Mesothelial cell of epicardium (in vitro differentiated cells): ENCODE measurements at places on chromosomes 3 and 15.
A peak's percentile ranks its signal among the peaks of the same experiment; 100 is the strongest.

GRCh38 chr3:76820481-76820880 lies 219.4 kb upstream of the ROBO2 start:
- DNase-seq = no peak

DNA sequence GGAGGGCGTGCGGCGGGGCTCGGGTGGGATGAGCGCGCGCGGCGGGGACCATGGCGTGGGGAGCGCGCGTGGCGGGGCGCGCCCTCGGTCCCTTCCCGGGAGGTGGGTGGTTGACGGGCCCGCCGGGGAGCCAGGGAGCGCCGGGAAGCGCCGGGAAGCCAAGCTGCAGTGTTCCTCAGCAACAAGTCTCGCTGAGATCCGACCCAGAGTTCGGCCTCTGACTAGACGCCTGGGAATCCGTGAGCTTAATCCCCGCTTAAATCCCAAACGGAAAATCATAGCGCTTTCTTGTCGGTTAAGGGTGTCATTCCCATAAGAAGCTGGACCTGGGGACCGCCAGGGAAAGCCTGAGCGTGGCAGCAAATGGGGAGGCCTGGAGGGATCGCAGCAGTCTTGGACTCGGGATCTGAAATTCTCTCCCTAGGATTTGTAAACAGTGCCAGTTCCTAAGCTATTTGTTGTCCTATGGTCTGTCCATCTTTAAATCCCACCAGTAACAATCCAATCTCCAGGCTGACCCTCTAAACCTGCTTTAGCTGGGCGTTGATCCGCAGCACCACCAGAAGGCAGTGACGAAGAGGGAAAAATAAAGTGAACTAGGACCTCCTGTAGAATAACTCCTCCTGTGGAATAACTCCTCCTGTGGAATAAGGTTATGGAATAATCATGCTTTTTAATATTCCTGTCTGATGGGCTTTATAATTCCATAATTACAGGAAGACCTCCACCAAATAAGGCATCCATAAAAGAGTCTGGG lies 570 bp upstream of the NEDD4 start:
- no peak for DNase-seq

- DNase-seq = no peak
Measured at GRCh38 chr3:151600783-151601182, 132.9 kb upstream of the AADACL2 start.

- DNase-seq = no peak
Measured at GRCh38 chr3:52184690-52185089, 13.3 kb upstream of the ALAS1 start.

GRCh38 chr3:136196064-136196400 lies at the start of gene MSL2:
Gene MSL2 (minus strand): TSS chr3:136196335. CDS start chr3:136195113, 1,222 bp downstream.
- no peak for DNase-seq

GRCh38 chr3:63050548-63051177 lies 175.4 kb upstream of the CADPS start:
- no peak for DNase-seq

DNA sequence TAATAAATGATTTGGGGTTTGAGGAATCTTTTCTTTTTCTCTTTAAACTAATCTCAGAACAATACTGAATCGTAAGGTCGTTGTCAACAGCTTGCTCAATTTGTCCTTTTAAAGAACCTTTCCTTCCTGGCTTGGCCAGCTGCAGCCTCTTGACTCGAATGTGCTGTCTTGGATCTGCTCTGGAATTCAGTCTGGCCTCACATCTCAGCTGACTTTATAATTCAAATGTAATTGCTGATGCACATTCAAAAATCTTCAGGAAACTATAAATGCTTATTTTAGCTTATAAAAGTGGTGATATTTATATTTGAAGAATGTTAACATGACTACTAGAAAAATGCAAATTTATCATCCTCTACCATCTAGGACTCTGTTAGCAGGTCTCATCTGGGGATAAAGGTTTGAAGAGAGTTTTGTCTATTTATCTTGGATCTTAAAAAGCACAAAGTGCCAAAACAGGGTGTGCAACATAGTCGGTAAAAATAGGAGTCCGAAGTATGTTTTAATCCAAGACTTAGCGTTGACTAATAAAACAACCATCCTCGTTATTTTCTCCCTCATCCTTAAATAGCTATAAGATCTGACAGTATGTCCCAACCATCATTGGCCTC lies 1035.2 kb downstream of the MCTP2 start:
- DNase-seq = no peak

DNA sequence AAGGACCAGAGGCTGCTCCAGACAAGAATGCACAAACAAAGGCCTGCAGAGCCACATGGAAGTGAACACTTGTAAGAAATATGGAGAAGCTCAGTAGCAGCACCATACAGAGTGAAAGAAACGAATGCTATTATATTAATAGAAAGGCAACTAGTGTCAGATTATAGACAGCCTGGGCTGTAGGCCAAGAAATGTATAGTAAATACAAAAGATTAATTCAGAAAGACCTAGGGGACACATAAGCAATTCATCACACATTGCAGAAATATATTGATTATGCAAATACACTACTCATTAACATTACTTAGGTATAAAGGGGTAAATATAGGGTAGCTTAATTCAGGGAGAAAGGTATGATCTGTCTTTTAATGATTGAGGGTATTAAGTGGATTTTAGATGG lies 69.5 kb upstream of the GUCA1C start:
- no peak for DNase-seq

DNA sequence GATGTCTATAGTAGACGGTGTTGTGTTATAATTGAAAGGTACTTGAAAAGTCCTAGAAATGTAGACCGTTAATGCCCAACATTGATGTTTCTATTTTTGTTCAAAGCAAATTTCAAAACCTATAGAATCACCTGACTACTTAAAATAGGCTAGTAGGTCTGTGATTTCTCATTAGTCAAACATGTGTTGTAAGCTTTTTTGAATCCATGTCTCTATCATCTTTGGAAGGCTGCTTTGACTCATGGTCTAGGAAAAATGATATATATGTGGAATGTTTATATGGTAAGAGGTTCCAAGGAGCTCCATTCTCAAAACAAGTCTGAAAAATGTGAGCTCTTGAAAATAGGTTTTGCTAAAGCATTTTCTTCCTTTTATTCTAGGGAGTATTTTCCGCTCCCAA lies 375.3 kb downstream of the LPP start:
- no peak for DNase-seq

GRCh38 chr15:100383302-100384107 lies 41.7 kb upstream of the ADAMTS17 start:
- no peak for DNase-seq

GRCh38 chr3:178749471-178749870 lies 213.2 kb downstream of the KCNMB2 start:
- DNase-seq = no peak

DNA sequence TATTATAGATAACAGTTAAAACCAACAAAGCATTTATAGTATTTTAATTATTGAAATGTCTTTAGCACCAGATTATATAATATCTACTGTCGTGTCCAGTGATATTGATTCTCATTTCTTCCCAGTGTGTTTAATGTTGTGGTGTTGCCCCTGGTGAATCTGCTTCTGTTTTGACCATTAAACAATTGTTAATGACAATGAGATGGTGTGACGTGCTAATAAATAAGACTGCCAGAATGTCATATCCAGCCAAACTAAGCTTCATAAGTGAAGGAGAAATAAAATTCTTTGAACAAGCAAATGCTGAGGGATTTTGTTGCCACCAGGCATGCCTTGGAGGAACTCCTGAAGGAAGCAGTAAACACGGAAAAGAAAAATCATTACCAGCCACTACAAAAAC lies 480.0 kb upstream of the ROBO1 start:
- no peak for DNase-seq

DNA sequence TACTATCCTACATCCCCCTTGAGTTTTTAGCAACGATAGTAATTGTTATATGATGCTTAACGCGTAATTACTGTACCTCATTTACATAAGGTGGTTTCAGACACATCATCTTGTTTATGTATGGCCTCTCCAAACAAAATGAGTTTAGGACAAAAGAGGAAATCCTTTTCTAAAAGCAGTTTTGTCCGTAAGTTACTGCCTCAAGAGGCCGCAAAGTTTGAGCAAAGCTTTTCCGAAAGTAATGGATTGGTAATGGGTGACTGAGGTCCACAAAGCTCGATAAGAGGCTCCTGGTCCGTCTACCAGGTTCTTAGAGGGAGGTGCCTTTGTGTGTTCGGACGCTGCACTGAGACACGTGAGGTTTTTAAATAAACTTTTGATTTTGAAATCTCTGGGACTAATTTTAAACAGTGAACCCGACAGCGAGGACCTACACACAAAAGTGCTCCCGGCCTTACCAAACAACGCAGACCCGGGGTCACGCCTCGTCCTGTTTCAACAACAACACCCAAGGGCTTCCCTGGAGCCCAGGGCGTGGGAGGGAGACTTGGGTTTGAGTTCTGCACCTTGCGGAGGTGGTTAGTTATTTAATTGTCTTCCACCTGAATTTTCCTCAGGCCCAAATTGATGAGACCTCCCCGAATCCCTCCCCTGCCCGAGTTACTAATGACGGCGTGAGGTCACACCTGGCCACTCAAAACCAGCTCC lies 456 bp upstream of the C15orf61 start:
- no peak for DNase-seq

GRCh38 chr15:78343276-78344060 lies 3.3 kb downstream of the CRABP1 start:
- no peak for DNase-seq

GRCh38 chr3:81249540-81250029 lies 511.9 kb downstream of the GBE1 start:
- no peak for DNase-seq

DNA sequence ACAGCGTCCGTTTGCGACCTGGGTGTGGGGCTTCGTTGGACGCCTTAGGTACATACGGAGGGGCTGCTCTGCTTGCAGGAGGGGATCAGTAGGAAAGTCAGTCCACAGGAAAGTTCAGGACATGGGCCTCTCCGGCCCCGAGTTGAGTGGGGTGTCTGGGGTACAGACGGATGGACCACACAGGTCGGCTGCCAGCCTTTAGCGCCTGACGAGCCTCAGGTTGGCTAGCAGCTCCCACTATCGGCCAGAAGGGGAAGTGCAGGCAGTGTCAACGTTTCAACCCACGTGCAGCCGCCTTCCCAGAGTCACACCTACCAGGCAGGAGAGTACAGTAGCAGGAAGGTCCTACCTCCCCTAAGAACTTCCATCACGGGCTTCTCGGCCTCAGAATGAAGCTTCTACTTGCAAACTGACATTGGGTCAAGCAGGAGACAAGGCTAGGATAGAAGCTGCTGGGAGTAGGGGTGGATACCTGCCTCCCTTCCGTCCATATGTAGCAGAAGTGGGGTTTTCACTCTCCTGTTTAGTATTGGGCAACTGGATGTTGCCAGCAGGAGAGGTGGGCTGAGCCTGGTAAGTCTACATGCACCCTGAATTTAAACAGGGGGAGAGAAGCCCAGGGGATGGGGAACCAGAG lies 1.8 kb upstream of the SCN5A start:
- peak; percentile 76 for DNase-seq

DNA sequence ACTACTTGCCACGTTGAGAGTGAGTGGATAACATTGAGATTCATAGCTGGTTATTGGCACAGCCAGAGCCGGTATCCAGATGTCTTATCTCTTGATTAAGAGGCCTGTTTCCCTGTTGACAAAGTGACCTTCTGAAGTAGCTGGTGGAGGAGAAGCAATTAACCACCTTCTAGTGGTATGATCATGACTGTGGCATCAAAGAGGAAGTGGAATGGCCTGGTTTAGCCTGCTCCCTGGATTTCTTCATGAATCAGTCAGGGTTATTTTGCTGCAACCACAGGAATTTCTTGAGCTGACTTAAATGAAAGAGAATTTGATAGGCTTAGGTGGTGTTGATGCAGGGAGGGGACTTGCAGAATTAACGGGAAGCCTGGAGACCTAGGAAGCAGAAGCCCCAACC lies 398.3 kb downstream of the MFSD1 start:
- no peak for DNase-seq

- no peak for DNase-seq
Measured at GRCh38 chr15:93803421-93804152, 427.8 kb upstream of the MCTP2 start.

DNA sequence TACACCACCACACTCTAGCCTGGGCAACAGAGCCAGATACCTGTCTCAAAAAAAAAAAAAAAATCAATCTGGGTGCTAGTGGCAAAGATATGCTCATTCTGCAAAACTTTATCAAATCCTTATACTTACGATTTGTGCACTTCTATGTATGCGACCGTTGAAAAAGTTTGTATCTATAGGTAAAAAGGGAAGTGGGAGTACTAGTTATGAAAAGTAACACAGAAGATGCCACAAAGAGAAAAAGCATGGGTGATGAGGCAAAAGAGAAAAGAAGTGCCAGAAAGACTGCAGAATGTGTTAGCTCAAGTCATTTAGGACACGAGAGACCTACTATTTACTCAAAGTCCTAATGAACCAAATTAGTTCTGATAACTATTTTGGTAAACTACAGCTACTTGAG lies 407.8 kb downstream of the SHQ1 start:
- DNase-seq = no peak

GRCh38 chr3:190552969-190553759 lies 39.3 kb downstream of the IL1RAP start:
- no peak for DNase-seq

DNA sequence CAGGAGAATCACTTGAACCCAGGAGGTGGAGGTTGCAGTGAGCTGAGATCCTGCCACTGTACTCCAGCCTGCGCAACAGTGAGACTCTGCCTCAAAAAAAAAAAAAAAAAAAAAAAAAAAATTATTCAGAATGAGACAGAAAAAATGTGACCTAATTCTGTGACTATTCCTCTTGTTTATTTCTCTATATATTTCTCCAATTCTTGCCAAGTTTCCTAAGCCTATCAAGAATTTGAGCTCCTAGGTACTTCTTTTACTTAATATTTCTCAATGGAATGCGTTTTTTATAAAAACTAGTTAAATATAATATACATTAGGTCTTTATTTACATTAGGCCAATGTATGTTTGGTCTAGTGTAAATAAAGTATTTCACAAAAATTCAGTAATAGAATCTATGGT lies 86.8 kb downstream of the NAALADL2 start:
- DNase-seq = no peak

GRCh38 chr3:16233806-16234205 lies 30.9 kb downstream of the DPH3 start:
- DNase-seq = no peak

DNA sequence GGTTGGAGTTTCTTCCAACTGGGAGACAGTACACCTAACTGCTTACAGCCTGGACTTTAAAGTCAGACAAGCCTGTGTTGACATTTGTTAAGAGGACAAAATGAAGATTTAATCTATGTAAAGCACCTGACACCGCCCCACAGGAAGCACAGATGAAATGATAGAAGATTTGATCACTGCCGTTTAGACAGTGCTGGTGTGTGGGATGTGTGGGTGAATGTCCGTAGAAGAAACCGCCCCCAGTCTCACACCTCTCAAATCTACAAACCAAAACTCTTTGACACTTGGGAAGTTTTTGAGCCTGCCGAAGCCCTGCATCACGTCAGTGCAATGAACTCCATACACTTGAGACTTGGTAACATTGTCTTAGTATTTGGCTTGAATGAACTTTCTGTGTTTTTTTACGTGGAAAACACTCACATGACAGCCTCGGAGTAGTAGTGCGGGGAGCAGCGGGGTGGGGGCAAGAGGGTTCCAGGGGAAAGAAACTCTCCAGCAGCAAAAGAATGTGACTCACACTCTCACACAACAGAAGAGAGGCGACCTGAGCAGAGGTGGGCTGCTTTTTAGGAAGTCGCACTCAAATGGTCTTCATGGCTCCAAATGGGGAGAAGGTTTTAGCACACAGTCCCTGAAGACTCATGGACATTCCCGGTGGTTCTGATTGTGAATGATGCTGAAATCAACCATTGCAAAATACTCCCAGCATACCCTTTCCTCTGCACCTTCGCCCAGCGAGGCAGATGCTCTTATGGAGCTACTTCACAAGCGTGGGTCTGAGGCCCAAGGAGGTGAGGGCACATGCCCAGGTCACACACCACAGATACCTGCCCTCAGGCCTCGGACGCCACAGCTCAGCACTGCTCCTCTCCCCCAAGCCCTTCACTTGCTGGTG lies 79.2 kb downstream of the SRGAP3 start:
- no peak for DNase-seq
